ENCODE measurements at places on chromosomes 13 and 19.

GRCh38 chr19:45471931-45472562 is 4.3 kb downstream of the FOSB start:
- DNase-seq, result no peak

DNA sequence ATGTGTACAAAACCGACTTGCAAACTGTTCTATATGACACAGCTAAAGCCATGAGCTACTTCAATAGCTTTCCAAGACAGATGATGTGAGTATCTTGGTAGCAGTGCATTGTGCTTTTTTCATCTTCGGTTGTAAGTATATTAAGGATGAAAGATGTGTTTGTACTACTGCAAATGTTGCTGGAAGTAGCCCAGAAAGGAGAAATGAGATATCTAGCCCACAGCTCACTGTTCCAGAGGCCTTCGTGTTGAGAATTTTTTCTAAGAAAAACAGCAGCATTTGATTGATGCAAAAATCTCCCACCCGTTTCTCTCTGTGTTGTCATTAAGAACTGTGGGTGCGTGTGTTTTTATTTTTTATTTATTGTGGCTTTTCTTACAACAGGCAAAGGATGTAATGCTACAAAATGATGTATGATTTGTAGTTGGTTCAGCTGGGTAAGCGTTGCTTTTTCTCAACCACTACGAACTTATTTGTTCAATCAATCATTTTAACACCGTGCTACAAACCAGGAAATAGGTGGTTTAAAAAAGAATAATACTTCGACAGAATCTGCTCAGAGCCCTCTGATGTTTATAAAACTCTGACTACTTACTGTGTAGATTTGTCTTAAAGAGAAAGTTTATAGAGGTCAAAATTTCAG is 41.6 kb upstream of the RFC3 start:
- DNase-seq, result no peak

GRCh38 chr19:13082192-13083007 is 20.3 kb downstream of the LYL1 start:
- DNase-seq, result no peak

DNA sequence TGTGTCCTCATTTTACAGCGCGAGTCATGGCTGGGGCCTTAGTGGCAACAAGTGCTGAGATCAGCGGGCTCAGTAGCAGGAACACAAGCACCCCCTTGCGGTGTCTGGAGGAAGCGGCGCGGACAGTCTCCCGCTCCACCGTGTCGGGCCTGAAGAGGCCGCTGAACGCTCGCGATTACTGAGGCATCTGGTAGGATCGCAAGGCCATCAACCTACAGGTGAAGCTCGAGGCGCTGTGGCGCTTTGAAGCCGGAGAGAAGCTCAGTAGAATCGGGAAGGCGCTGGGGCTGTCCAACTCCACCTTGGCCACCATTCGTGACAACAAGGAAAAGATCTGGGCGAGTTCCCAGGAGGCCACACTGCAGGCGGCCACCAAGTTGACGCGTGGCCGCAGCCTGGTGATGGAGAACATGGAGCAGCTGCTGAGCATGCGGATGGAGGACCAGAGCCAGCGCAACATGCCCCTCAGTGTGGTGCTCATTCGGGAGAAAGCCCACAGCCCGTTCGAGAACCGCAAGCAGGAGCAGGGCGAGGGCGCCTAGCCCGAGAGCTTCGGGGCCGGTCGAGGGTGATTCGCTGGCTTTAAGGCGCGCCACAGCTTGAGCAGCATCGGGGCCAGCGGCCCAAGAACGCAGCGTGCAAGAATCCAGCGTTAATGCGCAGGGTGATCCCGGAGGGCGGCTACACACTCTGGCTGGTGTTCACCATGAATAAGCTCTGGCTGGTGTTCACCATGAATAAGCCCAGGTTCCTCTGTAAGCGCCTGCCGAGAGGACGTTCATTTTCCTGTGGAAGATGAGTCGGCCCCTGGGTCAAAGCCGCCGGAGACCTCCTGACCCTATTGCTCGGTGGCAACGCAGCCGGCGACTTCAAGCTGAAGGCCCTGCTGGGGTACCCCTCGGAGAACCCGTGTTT is 8.3 kb upstream of the MZF1 start:
- DNase-seq, result no peak

DNA sequence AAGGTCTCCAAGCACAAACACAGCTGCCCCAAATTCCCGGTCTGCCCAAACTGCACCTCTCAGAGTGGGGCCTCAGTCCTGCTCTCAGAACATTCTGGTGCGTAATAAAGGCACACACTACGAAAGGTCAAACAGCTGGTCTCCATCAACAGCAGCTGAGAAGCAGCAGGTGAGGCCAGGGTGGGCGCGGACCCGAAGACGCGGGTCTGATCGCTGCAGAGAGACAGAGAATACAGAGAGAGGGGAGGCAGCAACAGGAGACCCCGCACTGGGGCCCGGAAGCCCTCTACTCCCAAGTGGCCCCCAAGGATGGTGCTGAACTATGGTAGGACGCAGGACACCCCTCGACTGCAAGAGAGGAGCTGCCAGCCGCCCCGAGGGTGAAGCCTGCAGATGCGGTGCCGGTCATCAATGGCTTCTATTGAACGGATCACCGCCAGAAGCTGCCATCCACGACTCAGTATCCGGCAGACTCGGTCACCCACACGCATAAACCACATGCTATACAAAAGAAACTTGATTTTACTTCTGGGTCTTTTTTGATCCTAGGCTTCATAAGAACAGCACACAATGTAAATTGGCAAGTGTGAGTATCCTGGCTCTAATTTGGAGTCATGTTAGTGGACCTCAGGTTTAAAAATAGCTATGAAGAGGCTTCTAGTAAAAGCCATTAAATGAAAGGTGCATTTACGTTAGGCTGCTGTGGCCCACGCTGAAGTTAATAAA is 33.4 kb downstream of the STK24 start:
- peak; percentile 28 for DNase-seq

- DNase-seq, result no peak
Observed at GRCh38 chr13:48236528-48237353, 3.7 kb downstream of the ITM2B start.

GRCh38 chr13:46728777-46729176 is 68.2 kb downstream of the ESD start:
- peak; percentile 30 for DNase-seq
